ENCODE measurements at places on chromosomes 11 and 22.

GRCh38 chr11:134901542-134901941, 489.5 kb upstream of the B3GAT1 start:
- DNase-seq: no peak

- DNase-seq: no peak
Observed at GRCh38 chr11:80350541-80350940, 909.7 kb upstream of the TENM4 start.

DNA sequence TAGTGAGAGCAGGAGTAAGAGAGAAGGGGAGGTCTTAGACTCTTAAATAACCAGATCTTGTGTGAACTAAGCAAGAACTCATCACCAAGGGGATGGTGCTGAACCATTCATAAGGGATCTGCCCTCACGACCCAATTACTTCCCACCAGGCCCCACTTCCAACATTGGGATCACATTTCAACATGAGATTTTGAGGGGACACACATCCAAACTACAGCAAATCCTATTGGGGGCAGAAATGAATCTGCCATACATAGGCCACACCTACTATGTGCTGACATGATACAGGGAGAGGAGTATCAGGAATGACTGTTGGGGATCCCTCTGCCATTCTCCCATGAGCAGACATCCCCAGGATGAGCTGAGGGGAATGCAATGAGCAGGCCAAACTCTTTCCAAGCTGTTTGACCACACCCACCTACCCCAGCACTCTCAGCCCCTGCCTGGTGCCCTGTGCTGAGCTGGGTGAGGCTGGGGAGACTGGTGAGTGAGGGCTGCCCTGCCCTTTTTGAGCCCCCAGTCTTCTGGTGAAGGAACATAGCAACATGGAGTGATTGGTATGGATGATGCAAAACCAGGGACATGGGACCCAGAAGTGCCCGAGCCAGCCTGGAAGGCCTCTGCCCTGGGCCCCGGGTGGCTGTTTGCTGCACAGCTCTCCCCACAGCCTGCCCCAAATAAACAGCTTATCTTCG, 1.2 kb upstream of the GTSE1 start:
- DNase-seq: no peak

DNA sequence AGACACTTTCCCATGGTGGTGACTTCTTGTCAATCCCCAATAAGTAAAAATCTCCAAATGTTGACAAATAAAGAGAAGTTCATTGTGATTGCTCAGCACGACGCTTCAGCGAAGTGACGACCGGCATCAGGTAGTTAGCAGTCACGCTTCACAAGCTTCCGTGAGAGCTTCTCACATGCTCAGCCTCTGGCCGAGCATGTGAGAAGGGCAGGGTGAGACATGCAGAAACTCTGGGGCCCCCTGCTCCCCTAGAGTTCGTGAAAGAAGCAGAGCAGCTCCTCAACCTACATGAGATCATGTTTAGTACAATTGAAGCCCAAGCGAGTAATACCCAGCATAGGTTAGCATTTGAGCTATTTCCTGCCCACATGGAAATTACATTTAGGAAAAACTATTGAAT, 4.4 kb upstream of the C11orf16 start:
- no peak for DNase-seq

DNA sequence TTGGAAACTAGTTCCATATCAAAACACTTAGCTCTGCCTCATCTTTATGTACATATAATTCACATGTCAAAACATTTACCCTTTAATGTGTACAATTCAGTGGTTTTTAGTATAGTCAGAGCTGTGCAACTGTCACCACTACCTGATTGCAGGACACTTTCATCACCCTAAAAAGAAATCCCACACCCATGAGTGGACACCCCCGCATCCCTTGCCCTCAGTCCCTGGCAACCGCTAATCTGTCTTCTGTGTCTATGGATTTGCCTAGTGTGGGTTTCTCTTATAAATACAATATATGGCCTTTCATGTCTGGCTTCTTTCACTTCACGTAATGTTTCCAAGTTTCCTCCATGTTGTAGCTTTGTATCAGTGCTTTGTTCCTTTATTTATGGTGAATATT, 8.6 kb upstream of the EMID1 start:
- no peak for DNase-seq

- DNase-seq: no peak
Observed at GRCh38 chr11:48037709-48038468, 57.5 kb downstream of the PTPRJ start.
